Testis (tissue), 5 donors: ENCODE measurements at places on chromosomes 3 and 15.

DNA sequence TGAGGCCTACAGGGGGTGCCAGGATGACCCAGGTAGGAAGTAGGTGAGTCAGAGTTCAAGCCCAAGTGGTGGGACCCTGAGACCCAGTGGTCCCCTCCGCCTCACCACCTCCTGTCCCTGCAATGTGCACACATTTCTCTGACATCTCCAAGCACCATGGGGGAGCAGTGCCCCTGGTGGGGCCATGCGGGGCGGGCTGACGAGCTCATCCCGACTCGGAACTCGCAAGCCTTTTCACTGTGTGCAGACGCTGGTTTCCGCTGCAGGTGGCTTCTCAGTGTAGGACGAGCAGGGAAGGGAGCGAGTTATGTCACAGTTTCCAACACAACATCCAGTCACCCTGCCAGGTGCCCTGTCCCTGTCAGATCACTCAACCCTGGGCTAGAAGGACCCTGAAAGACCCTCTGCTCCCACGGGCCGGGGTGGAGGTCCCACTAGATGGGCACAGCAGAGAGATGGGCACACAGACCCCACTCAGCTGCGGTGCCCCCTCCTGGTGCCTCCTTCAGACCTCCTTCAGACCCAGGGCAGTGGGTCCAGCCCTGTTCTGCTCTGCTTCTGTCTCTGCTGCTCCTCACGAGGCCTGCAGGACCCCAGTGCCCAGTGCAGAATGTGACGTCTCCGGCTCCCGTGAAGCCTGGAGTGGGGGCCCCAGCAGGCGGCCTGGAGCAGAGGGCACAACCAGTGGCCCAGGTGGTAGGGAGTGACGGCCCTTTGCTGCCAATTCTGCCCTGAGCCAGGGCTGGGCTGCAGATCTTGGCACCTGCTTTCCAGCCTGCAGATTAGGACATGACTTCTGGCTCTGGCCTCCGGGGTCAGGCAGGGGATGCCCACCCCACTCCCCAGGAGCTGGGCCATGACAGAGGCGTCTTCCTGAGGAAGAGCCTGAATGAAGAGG is 102.0 kb upstream of the RPL32 start:
- DNase-seq = no peak

- no peak for DNase-seq
These were observed 18.3 kb downstream of the OSBPL10 start for GRCh38 chr3:31962801-31963205.

GRCh38 chr3:64399205-64399800 is 174.0 kb upstream of the PRICKLE2 start:
- peak; percentile 53 for DNase-seq

GRCh38 chr3:52682016-52682415 is 3.7 kb downstream of the PBRM1 start:
- DNase-seq = peak; percentile 79

DNA sequence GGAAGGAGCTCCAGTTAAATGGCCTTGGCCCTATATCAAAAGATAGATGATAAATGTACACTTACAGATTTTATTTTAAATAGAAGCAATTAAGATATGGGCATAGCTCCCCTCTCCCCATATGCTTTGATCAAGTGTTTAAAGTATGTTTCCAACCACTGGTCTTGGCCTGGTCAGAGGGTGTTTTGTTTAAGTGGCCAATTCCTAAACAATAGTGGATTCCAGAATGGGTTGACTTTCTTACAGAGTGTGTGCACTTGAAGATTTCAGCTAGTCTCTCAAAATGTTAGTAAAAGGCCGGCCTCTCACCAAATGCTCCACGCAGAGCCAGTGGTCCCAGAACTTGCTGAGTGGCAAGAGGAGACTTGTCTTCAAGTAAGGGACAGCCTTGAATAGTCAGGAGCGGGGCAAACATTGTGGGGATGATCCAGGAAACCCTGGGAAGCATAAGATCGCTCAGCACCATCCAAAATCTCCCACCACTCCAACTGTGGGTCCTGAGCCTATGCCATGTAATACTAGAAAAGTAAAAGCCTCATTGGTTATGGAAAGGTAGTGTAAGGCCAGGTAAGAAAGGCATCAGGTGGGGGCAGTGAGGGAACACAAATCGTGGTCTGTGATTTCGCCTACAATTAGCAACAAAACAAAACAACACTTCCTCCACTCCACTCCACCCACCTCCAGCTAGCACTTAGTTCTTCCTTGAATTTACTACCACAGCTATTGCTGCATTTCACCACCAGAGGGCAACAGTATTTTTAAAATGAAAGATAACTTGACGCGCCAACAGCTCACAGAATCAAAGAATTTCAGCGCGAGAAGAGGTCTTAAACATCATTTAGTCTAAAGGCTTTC is 4.8 kb downstream of the RARRES1 start:
- DNase-seq = peak; percentile 77

GRCh38 chr3:53668872-53669271 is 174.5 kb downstream of the CACNA1D start:
- DNase-seq = no peak

DNA sequence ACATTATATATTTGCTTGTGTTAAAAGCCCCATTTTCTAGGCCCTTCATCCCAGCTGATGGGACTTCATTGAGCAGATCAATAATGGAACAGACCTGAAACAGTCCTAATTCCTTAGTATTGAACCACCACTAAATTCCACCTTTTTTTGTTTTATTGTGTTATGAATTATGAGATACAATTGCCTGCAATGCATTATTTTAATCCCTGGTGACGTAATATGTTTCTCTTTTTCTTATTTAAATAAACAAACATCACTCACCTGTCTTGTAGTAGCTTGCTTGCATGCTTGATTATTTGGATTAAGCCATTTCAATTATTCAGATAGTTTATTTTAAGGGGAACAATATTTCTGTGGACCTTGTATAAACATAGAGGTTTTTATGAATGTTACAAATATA is 40.7 kb upstream of the GMNC start:
- no peak for DNase-seq

DNA sequence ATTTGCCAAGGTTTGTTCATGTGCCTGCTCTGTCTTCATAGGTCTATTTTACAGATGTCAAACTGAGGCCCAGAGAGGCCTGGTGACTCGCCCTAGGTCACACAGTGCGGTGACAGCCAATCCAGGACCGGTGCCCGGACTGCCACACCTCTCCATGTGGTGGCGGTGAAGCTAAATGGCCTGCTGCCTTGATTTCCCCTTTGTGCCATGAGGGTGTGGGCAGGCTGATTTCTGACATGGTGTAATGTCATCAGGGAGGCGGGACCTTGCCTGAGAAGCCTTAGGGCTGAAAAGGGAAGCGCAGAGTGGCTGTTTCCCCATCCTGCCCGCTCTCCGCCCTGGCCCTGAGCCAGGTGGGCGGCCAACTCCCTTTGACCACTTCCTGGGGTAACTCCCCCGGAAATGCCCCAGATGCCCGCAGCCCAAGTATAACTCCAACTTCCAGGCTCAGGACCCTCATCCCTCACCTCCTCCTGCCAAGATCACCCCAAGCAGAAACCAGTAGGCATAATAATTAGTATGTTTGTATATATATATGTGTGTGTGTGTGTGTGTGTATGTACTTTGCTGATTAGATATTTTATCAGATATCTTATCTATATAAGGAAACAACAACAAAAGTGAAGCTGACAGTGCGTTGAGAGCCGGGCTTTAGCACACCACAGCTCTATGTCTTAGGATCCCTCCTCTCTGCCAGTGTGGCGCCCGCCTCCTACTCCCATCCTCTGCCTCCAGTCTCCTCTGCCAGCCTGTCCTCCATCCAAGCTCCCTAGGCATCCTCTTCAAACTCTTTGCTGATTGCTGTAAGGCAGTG is 63.9 kb downstream of the IQSEC1 start:
- DNase-seq = no peak

- peak; percentile 54 for DNase-seq
These were observed 141.3 kb upstream of the CCDC54 start for GRCh38 chr3:107235928-107236315.

- no peak for DNase-seq
These were observed 40.1 kb downstream of the TMEM44 start for GRCh38 chr3:194592798-194593752.

- DNase-seq = no peak
These were observed 166.6 kb upstream of the PDZRN3 start for GRCh38 chr3:73791356-73791755.

GRCh38 chr15:91989821-91990220 is 136.3 kb downstream of the SLCO3A1 start:
- no peak for DNase-seq

DNA sequence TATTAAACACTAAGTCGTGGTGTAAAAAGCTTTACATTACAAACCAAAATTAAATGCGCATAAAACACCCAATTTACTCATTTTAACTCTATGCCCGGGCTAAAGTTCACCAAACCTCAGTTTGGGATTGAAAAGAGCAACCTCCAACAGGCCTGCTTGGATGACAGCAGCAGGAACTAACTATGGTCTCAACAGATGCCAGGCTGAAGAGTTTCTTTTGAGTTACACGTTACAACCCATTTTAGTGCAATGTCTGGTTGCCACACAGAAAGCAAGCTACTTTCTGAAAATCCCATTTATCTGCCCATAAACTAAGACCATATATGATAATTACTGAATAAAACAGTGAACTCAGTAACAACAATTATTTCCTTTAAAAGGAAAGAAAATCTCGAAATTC is 2.2 kb downstream of the SATB1 start:
- DNase-seq = no peak

DNA sequence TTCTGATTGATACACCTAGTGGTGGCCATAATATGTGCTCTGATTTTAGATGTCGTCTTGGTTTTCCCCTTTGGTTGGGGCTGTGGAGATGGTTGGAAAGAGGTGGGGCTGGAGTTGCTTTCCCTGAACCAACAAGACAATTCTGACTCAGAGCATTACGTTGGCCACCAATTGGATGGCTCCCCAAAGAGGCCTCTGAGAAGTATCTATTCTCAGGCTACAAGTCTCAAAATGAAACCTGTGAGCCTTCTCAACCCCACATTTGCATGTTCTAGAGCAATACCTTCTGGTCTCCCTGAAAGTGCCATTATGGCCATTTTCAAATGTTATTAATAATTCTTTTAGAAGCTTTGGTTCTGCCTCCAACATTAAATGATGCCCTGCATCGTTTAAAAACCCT is 188.4 kb upstream of the WNT5A start:
- no peak for DNase-seq

DNA sequence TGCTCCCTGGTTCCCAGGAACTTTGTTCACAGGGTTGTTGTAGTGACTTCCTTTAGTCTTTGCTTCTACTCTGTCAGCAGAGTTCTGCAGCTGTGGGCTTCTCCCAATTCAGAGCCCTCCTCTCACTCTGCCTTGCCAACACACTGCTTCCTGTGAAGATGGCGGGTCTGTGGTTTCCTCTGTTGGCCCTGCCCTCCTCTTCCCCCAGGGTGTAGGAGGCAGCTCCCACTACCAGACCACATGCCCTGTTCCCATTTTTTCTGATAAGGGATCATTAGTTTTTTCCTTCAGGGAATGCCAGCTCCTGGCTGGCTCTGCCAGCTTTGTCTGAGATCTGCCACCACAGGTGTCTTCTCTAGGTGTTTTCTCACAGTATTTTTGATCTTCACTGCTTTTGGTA is 12.7 kb downstream of the SPSB4 start:
- DNase-seq = no peak

- no peak for DNase-seq
These were observed 185.1 kb upstream of the GALNT15 start for GRCh38 chr3:15989419-15989818.
